ENCODE measurements at places on chromosomes 4 and X.

GRCh38 chr4:141347684-141348083, 127.0 kb downstream of the ZNF330 start:
- no peak for DNase-seq

GRCh38 chr4:57117491-57117890, 7.3 kb upstream of the IGFBP7 start:
- no peak for DNase-seq

DNA sequence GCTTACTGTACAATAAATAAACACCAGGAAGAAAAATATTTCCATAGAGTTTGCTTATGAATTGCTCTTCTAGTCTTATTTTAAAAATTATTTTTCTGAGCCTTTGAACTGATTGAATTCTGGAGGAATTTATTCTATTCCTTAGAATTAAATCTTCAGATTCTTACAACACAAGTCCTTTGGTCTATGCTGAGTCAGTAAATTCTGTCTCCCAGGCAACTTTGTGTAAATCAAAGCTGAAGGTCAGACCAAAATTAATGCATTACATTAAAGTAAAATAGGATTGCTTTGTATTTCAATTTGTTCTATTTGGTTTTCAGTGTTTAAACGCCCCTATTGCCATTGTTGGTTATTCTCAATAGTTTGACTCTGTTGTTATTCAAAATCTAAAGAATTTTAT, 26.8 kb upstream of the STPG2 start:
- no peak for DNase-seq

GRCh38 chr4:8682725-8683124, 90.2 kb downstream of the CPZ start:
- DNase-seq, result no peak

Measured in EL (cell line).